Activated CD4-positive, CD25-positive, alpha-beta regulatory T cell treated with anti-CD3 and anti-CD28 coated beads, Interleukin-2, amount 50 U/mL, for 24 hours (primary cell): ENCODE measurements at places on chromosomes 13 and 19.

DNA sequence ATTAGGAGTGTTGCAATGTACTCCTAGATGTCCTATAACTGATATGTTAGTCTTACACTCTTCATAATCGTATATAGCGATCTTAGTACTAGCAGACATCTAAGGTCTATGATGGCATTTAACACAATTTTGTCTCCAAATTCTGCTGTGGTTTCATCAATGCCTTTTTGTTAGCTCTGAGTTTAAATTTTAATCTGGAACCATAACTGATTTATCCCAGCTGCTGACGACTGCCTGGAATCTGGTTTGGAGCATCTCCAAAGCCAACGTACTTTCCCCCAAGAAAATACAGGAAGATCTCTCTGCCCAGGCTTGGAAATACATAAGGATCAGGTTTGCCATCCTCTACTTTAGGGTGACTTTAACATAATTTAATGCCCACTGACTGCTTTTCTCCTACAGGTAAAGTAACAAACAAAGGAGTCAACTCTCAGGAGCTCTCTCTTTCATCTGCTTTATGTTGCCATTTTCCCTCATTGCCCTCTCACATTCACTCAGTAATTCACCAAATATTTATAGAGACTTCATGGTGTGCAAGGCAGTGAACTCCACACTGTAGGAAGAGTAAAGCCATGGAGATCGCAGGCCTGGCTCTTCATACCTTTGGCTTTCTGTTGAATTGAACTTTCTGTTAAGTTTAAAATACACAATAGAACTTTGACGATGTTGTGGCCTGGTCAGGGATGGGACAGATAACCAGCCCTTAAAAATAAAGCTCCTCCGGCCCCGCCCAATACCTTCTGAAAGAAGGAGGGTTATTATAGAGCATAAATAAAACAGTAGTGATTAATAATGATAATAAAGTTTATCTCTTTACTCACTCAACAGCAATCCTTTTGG, 23.3 kb upstream of the SPART start:
- ATAC-seq: no peak

DNA sequence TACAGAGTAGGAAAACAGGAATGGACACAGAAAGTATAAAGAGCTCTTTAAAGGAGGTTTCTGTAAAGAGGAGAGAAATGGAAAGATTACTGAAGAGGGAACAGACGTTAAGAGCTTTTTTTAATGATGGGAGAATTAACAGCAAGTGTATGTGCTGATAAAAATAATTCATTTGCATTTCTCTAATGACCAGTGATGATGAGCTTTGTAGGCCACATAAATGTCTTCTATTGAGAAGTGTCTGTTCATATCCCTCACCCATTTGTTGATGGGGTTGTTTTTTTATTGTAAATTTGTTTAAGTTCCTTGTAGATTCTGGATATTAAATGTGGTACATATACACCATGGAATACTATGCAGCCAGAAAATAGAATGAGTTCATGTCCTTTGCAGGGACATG, 40.0 kb downstream of the MYO16 start:
- ATAC-seq: no peak

DNA sequence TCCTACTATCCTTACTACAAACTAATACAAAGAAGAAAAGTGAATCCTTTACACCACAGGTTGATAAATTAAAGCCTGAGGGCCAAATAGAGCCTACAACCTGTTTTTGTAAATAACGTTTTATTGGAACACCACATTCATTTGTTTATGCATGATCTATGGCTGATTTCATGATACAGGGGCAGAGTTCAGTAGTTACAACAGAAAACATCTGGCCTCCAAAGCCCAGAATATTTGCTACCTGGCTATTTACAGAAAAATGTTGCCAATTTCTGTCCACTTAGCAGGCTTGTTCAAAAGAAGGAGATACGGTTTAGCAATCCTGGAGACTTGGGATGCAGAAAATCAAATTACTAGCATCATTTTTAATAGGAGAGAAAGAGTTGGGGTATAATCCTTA, 24.1 kb downstream of the DCT start:
- no peak for ATAC-seq

DNA sequence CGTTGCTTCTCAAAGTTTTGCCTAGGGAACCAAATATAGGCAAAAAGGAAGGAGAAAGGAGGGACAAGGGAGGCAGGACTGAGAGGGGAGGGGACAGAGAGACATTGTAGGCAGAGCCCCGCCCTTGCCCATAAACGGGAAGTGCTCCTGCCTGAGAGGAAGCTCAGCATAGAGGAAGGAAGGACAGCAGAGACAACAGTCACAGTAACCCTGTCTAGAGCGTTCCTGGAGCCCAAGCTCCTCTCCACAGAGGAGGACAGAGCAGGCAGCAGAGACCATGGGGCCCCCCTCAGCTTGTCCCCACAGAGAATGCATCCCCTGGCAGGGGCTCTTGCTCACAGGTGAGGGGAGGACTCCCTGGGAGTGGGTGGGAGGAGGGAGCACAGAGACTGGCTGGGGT, at the start of gene CEACAM21:
TSS of gene CEACAM21 (plus strand) at position 169 of the 400 bp plus-strand sequence. CDS start at position 278, 109 bp downstream.
- peak; percentile 98 for ATAC-seq

GRCh38 chr13:25890671-25891212, 161.1 kb downstream of the SHISA2 start:
- no peak for ATAC-seq

DNA sequence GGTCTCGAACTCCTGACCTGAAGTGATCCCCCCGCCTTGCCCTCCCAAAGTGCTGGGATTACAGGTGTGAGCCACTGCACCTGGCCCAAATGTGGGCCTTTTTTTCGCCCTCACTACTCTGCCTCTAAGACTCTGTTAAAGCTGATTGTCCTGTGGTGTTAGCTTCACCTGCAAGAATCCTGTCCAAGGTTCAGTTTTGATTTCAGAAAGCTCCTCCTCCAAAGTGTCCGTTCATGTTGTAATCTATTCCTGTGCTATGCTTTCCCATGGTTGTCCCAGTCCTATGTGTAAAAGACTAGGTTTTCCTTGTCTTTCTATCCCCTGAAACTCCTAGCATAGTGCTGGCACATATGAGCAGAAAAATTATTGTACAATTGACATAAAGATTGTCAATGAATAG, 440.9 kb downstream of the KLF5 start:
- no peak for ATAC-seq
